ENCODE measurements at places on chromosomes 7 and 10. TPM values are rescaled to one million over a fixed set of nuclear protein-coding genes. Genes with fewer than 3 reads are reported as not detected.

FANK1 gene
- 7.1 TPM for total RNA-seq

DNA sequence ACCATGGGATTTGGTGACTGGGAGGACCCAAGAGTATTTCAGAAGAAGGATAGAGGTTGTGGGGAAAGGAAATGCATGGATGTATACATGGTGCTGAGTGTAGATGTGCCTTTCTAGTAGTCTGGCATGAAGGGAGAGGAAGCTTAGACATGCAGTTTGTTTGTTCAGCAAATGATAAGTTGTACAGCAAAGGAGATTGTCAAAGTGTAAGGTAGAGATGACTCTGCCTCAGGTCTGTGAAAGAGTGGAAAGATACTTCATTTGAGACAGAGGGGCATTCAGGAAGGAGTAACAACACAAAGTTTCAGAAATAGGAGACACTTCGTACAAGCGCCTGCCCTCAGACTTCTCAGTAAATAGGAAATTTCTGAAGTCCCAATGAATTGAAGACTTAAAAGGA lies 152.3 kb downstream of the CELF2 start:
- no peak for DNase-seq

GRCh38 chr7:5624386-5625365 lies 156.8 kb downstream of the RNF216 start:
- DNase-seq, result no peak

GRCh38 chr10:110172155-110172554 lies 35.2 kb upstream of the MXI1 start:
- no peak for DNase-seq

DNA sequence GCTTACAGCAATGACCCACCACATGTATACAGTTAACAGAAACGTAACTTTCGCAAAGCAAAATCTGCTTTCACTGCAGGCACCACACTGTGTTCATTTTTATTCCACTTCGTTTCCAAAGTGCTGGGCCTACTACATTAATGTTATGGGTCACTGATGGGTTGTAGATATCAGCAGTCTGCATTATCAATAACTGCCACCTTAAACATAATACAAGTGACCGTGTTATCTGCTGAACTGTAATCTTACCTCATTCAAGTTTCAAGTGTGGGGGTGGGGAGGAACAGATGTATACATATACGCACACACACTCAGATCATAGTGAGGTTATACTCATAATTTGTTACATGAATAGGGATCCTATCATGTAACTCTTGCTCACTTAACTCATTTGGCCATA lies 21.1 kb downstream of the RNF32 start:
- DNase-seq, result no peak

DNA sequence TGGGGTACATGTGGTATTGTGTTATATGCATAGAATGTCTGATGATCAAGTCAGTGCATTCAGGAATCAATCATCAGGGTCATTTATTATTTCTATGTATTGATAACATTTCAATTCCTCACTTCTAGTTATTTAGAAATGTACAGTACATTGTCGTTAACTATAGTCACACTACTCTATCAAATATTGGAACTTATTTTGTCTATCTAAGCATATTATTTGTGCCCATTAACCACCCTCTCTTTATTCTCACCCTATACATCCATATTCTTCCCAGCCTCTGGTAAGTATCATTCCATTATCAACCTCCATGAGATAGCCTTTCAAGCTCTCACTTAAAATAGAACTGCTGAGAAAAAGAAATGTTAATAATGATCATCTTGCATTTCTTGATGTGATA lies 596.5 kb upstream of the POT1 start:
- no peak for DNase-seq

DNA sequence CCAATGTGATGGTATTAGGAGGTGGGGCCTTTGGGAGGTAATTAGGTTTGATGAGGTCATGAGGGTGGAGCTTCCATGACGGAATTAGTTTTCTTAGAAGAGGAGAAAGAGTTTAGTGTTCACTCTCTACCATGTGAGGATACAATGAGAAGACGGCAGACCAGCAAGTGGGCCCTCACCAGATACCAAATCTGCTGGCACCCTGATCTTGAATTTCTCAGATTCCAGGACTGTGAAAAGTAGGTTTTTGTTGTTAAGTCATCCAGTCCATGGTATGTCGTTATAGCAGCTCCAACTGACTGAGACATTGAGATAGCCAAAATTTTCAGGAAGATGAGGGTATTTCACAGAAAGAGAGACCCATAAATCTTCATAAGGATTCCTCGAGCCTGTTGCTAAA lies 3.6 kb upstream of the TMEM196 start:
- DNase-seq, result no peak

GRCh38 chr7:7858559-7858958 lies 110.0 kb upstream of the GLCCI1 start:
- DNase-seq, result no peak

TMEM213 gene
- not detected for total RNA-seq

- no peak for DNase-seq
Observed at GRCh38 chr7:32579776-32580175, 84.5 kb downstream of the AVL9 start.

- no peak for DNase-seq
Observed at GRCh38 chr7:128880791-128881457, 18.3 kb downstream of the ATP6V1F start.

ACSM6 gene
- not detected for total RNA-seq

- DNase-seq, result no peak
Observed at GRCh38 chr10:26367771-26368170, 70.4 kb upstream of the APBB1IP start.

- no peak for DNase-seq
Observed at GRCh38 chr7:121510858-121511482, 114.9 kb upstream of the FAM3C start.

FAM180A gene
- 2.9 TPM for total RNA-seq

- no peak for DNase-seq
Observed at GRCh38 chr7:36617408-36617807, 106.9 kb downstream of the AOAH start.

GRCh38 chr10:36256948-36257356 lies 614.9 kb upstream of the FZD8 start:
- no peak for DNase-seq

MMP21 gene
- 0.60 TPM for total RNA-seq

DNA sequence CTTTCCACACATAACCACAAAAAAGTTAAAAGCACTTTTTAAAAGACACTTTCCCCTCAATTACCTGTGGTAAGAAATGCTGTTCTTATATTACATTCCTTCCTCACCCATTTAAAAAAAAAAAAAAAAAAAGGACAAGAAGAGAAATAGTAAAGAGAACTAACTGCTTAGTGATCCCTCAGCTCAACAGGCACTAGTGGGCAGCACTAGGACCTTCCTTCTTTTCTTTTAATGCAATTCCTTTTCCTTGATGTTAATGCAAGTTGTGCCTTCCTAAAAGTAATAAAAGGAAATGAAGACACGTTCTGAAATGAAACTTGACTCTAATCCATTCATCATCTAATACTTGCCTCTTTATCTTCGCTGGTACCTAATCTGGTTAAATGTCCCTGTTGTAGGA lies 189.7 kb downstream of the TCF7L2 start:
- no peak for DNase-seq

- DNase-seq, result no peak
Observed at GRCh38 chr7:50448823-50449222, 1.3 kb downstream of the FIGNL1 start.

DNA sequence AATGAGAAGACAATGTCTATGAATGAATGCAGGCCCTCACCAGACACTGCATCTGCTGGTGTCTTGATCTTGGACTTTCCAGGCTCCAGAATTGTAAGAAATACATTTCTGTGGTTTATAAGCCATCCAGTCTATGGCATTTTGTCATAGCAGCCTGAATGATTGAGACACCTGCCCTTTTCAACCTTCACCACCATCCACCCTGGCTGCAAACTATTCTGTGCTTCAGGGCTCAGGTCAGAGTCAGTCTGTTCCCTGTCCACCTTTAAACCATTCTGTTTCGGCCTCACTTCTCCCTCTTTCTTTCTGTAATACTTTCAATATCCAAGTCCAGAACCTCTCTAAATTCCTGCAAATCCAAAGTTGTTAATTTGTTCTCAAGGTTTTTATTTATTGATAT lies 15.9 kb upstream of the CDK13 start:
- DNase-seq, result no peak

CREB5 gene
- total RNA-seq, result 2.3 TPM

Measured in ovary (tissue), 10 donors.